A673 (cell line): ENCODE measurements at places on chromosomes 11 and 22.

DNA sequence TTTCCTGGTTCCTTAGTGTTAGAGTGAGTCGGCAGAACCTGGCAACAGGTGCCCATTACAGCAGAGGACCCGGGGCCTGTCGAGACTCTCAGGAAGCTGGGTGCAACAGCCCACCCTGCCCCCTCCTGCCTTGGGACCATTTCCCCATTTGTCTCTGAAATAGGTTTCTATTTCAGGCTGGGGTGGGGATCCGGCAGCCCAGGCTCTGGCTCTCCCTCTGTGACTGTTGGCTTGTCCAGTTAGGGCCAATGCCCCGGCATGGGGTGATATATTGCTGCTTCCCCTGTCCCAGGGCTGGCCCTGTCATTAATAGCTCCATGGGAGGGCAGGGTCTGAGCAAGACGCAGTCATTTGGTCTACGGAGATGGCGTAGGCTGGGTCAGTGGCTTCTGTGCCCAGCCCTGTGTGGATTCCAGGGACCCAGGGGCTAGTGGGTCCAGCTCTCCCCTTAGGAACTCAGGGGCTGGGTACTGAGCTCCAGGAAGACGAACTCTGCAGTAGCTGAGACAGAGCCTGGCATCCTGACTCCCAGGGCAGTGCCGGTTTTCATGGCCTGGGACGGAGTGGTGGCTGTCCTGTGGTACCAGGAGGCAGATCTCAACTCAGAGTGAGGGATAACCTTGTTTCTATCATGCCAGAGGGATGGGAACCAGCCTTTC, 2.7 kb downstream of the P2RY6 start:
- no peak for DNase-seq

GRCh38 chr11:106216281-106216680, 138.8 kb downstream of the AASDHPPT start:
- no peak for DNase-seq

DNA sequence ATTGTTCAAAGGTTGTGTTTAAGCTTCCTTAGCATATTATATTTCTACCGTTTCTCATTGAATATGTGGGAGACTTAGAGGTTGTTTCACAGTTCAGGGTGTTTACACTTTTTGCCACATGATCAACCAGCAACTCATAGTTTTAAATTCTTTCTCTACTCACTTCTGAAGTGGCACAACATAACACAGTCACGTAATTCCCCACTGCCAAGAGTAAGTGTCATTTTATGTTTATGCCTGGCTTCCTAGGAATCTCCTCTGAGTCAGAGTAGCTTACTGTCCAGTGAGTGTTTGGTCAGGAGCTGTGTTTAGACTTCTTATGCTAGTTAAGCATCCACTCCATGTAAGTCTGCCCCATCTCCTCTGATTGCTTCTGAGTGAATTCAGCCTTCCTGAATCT, 520.8 kb upstream of the KIRREL3 start:
- DNase-seq, result no peak

- DNase-seq, result peak; percentile 55
These were observed 67.0 kb downstream of the FANCF start for GRCh38 chr11:22558664-22559063.

DNA sequence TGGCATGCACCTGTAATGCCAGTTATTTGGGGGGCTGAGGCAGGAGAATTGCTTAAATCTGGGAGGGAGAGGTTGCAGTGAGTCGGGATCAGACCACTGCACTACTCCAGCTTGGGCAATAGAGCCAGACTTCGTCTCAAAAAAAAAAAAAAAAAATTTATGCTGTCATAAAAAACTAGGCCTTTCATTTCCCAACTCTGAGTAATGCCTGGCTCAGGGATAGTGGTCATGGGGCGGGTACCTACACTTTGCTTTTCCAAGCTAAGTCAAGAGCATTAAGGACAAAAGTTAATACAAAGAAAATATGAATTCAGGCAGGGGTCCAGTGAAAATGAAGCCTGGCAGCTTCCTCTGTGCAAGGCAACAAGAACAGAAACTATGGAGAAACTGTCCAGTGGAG, 16.3 kb downstream of the CPSF7 start:
- no peak for DNase-seq

- no peak for DNase-seq
These were observed 44.6 kb downstream of the RSF1 start for GRCh38 chr11:77775936-77776335.

DNA sequence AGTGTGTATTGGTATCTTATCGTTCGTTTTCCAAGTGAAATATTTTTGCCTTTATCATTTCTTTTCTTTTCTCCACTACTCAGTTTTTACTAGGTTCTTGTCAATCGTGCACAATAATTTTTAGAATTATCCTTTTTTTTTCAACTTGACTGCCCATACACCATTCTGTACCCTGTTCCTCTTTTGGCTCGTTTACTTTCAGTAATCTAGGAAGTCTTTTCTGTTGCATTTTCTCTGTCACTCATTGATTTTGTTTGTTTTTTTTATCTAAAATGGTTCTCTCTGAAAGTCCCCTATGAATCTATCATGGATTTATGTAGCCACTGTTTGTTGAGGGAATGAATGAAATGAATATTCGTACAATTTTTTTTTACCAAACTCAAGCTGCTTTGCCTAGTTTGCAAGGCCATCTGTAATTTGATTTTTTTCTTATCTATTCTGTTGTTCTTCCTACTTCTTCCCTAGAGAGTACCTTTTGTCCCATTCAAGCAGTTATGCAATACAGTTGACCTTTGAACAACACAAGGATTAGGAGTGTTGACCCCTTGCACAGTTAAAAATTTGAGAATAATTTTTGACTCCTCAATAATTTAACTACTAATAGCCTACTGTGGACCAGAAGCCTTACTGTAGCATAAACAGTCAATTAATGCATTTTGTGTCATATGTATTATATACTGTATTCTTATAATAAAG, 166.3 kb downstream of the TMEM135 start:
- no peak for DNase-seq

GRCh38 chr11:48090174-48090573, 109.8 kb downstream of the PTPRJ start:
- DNase-seq, result no peak

DNA sequence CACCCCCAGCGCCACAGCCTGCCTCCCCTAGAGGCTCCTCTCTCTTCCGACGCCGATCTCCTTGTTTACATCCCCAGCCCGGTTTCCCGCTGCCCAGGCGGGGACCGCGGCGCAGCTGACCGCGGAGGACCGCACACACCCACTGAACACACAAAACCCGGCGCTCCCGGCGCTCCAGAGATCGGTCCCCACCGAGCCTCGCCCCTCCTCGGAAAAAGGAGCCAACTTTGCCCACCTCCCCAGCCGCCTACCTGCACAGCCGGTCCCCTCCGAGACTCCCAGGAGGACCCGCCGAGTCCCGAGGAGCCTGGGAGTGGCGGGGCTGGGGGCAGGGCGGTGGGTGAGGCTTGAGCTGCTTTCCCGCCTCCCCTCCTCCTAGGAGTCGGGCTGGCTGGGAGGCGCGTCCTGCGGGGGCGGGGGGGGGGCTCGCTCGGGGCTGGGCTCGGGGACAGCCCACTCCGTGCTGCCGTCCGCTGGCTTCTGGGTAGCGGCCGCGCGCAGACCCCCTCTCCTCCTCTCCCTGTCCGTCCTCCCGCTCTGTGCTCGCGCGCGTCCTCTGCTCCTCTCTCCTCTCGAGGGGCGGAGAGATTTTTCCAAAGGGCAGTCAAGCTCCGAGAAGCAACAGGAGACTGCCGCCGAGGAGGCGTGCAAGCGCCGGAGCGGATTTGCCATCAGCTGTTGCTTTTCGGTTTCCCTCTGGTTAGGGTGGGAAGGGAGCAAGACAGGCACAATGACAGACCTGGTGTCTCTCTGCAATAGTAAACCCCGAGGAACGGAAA, at the start of gene FXYD6:
FXYD6 (minus strand) TSS at position 318 of the 779 bp plus-strand sequence. CDS start 33,882 bp downstream, outside the sequence.
- DNase-seq, result peak; percentile 65

- DNase-seq, result peak; percentile 55
These were observed 928 bp downstream of the FBXO7 start for GRCh38 chr22:32475468-32476010.

DNA sequence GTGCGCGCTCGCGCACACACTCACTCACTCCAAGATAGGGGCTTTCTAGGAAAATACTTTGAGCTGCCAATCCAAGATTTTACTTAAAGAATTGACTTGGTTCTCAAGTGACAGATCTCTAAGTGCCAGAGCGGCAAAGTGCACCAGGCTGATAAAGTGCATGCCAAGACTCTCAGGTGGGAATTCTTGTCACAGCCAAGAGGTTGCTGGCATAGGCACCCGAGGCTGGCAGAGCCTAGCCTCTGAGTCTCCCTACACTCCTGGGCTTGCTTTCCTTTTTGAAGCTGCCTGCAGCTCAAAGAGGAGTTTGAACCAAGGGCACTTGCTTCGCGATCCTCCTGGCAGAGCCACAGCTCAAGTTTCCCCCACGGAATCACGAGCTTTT, 2.5 kb upstream of the ADM start:
- no peak for DNase-seq

- peak; percentile 43 for DNase-seq
These were observed 428 bp downstream of the CDKN1C start for GRCh38 chr11:2885017-2885677.

- no peak for DNase-seq
These were observed 191.1 kb upstream of the KIRREL3 start for GRCh38 chr11:127191689-127192088.

DNA sequence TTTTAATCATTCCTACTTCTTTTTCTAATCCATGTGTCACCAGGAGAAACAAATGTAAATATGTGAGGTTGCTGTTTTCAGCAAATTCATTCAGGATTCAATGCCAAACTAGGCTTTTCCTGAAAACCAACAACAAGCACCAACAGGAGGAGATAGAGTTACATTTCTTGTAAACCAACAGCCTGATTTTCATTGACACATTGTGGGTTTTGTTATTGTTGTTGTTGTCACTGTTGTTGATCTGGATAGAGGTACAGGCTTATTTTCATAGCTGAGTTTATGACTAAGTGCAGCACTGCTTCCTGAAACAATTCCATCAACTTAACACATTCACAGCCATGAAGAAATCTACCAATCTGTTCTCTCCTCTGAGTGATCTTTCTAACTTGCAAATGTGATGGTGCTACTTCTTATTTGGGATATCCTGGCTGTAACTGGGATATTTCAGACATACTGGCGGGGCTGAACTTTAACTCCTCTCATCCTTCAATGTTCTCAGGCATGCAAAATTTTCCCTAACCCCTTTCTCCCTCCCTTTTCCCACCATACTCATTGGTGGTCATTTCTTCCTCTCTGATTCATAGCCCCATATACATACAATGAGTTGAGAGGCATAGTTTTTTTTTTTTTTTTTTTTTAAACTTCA, 65.5 kb downstream of the ME3 start:
- DNase-seq, result no peak

GRCh38 chr11:17197431-17197898, 10.3 kb downstream of the PIK3C2A start:
- DNase-seq, result no peak

DNA sequence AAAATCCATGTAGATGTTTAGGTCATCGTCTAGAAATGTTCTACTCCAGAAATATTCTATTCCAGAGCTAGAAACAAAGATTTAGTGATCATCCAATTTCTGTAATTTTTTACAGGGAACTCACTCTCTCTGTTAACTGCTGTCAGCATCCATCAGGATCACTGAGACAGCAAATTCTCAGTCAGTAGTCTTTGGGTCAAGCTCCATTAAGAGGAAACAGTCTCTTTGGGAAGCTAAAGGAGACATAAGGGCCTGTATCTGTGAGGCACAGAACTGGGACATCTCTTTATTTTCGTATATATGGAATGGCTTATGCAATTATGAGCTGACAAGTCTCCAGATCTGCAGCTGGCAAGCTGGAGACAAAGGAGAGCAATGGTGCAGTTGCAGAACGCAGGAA, 48.3 kb downstream of the PIK3C2A start:
- no peak for DNase-seq

- no peak for DNase-seq
These were observed 110.4 kb downstream of the RRAS2 start for GRCh38 chr11:14248580-14248981.

GRCh38 chr11:16779436-16779835, 41.0 kb downstream of the C11orf58 start:
- peak; percentile 24 for DNase-seq

GRCh38 chr11:33387996-33388395, 130.8 kb downstream of the HIPK3 start:
- no peak for DNase-seq

- DNase-seq, result peak; percentile 11
These were observed 61.6 kb upstream of the PTPN5 start for GRCh38 chr11:18853086-18853720.

GRCh38 chr22:46013460-46014416, 36.8 kb upstream of the WNT7B start:
- peak; percentile 94 for DNase-seq

- no peak for DNase-seq
These were observed 305.9 kb upstream of the ANO3 start for GRCh38 chr11:26026078-26026477.

DNA sequence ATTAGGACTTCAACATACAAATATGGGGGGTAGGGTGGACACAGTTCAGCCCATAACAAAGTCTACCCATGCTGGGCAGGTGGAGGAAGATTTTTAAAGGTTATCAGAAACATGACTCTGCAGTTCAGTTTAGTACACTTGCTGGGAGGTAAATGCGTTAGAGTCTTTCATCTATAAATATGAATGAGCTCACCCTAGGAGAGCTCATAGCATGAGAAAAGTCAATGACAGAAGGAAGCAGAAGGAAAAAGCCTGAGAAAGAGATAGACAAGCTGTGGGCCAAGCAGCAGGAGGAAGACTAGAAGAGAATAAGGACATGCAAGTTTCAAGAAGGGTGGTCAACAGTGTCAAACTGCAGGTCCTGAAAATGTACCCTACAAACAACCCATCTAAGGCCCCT, 27.0 kb upstream of the FSHB start:
- DNase-seq, result no peak

GRCh38 chr11:42006766-42007165, 547.3 kb upstream of the LRRC4C start:
- no peak for DNase-seq

DNA sequence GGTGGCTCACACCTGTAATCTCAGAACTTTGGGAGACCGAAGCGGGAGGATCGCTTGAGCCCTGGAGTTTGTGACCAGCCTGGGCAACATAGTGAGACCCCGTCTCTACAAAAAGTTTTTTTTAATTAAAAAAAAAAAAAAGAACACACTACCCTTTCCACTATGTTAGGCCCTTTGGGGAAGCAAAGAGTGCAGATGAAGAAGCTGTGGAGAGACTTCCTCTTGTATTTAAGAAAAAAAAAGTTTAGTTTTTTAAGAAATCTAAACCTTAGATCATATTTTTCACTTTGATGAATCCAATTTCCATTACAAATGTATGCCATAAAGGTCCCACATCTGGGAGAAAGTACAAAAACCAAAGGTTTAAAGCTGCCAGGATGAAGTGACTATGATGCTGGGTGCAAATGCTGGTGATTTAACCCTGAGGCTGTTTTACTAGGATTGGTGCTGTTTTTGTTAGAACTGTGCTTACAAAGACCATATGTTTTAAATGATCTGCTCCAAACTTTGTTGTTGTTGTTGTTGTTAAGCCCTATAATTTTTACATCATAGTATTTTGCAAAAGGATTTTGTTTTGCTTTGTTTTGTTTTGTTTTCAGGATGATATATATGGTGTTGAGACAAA, 28.9 kb upstream of the ACER3 start:
- DNase-seq, result no peak

DNA sequence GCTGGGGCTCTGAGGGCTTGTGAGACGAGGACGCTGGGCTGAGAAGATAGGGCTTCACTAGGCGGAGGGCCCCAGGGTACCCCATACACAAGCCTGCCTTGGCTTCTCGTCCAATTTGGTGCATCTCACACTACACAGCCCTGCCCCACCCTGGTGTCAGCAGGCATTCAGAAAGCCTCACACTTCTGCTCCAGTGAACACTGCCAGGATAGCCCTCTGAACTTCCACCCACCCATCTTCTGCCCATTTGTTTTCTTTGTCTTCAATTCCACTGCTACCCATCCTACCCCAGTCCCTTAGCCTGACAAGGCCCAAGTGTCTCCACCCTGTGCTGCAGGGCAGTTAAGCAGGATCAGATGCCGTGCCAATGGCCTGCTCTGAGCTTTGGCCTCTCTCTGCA, 1.9 kb upstream of the BUD13 start:
- no peak for DNase-seq
